SK-MEL-5 (cell line): ENCODE measurements at places on chromosomes 4 and X.
A peak's percentile ranks its signal among the peaks of the same experiment; 100 is the strongest.

DNA sequence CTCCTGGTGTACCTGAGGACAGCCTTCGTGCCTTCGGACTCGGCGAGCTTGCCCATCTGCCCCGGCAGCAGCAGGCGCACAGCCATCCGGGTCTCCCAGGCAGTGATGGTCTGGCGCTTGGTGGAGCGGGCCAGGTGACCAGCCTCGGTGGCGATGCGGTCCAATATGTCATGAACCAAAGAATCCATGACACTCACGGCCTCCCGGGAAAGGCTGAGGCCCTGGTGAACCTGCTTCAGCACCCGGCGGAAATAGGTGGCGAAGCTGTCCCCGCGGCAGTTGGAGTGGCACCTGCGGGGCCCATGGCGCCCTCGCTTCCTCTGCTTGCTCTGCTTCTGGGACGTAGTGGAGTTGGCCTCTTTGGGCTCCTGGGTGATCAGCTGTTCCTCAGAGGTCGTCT is 350 bp downstream of the H2BW1 start:
- DNase-seq, result no peak

DNA sequence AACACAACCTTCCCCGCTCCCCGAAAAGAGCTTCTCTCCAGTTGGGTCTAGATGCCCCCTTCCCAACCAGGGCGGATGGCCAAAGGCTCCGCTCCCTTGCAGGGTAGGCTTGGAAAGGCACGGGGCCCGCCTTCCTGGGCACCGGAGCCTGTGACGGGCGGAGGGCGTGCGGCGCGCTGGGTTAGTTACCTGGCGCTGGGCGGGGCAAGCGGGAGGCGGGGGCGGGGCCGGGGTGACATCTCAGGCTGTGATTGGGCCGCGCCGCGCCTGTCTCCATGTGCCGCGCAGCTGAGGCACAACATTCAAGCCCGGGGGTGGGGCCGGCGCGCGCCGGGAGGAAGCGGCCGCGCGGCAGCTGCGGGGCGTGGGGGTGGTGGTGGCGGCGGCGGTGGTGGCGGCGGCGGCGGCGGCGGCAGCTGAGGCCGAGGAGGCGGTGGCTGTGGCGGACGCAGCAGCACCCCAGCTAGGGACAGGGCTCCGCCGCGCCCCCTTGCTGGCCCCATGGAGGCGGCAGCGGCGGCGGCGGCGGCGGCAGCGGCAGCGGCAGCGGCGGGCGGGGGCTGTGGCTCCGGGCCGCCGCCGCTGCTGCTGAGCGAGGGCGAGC is at the start of gene REPS2:
REPS2 (plus strand) TSS at position 298 of the 604 bp plus-strand sequence; CDS start at position 502, 204 bp downstream.
- peak; percentile 62 for DNase-seq

GRCh38 chr4:151952137-151952536 is 191.3 kb upstream of the GATB start:
- no peak for DNase-seq

DNA sequence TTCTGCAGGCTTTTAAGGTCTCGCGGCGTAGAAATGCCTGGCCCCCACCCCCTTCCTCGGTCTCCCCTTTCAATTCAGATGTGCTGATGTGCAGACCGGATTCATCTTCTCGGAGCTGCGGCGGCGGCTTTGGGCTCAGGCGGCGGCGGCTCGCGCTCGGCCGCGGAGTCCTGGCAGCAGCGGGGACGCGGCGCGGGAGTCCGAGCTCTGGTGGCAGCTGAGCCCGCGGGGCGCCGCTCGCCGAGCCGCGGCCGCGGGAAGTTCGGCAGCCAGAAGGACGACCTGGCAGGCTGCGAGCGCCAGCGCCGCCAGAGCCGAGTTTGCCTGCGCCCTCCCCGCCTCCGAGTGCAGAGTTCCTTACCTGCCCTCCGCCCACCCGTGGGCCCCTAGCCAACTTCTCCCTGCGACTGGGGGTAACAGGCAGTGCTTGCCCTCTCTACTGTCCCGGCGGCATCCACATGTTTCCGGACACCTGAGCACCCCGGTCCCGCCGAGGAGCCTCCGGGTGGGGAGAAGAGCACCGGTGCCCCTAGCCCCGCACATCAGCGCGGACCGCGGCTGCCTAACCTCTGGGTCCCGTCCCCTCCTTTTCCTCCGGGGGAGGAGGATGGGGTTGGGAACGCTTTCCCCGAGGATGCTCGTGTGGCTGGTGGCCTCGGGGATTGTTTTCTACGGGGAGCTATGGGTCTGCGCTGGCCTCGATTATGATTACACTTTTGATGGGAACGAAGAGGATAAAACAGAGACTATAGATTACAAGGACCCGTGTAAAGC is 448 bp downstream of the TLL1 start:
- DNase-seq, result no peak

DNA sequence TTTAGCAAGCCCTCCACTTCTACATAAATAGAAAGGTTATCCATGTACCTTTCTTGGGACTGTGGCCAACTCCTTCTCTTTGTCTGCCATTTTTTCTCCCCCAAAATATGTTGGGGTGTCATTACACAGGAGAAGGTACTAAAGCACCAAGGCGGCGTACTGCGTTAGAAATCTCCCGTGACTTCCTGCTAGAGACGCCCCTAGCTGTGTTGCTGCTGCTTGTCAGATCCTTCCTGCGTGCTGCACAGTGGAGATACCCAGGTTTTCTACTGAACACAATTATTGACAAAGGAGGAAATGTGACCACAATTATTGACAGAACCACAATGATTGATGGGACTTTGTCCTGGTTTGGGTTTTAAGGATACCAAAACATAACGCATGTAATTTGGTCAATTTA is 97.7 kb downstream of the EFHC2 start:
- no peak for DNase-seq

GRCh38 chrX:67555578-67556203 is 11.9 kb downstream of the AR start:
- peak; percentile 68 for DNase-seq

- no peak for DNase-seq
These were observed 230.8 kb downstream of the SHOX start for GRCh38 chrX:861340-861890.

DNA sequence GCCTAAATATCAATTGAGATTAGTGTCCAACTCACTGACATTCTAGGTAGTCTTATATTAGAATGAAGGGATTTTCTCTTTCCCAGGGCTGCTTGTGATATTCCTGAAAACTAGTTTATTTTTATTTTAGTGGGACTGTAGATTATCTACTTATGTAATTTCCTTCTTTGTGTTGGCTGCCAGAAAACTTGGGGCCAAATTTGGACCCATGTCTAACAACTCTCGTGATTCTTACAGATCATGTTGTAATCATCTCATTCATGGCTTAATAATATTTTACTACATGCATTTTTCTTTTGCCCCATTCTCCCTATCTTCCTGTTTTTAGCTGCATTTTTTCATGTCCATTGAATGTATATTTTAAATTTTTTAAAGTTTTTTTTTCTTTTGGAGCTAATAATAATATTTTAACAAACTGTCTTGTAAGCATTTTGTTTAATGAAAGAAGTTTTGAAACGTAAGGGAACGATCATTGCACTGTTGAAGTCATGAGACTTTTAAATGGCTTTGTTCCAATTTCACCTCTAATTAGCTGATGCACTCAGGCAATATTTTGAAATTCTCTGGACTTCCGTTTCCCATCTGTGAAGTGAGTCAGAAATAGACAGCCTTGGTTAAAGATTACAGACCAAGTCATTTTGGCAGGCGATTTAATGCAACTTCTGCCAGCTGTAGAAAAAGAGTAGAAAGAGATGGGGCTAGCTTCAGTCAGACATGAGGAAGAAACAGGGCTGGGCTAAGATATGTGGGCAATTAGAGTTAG is 14.3 kb upstream of the TDO2 start:
- no peak for DNase-seq

GRCh38 chr4:96916711-96917110 is 1076.8 kb downstream of the PDHA2 start:
- no peak for DNase-seq

DNA sequence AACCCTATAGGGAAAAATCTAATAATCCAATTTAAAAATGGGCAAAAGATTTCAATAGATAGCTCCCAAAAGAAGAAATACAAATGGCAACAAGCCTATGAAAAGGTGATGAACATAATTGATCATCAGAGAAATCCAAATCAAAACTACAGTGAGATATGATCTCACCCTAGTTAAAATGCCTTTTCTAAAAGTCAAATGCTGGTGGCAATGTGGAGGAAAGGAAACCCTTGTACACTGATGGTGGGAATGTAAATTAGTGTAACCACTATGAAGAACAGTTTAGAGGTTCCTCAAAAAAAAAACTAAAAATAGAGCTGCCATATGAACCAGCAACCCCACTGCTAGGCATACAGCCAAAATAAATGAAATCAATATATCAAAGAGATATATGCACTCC is 44.5 kb downstream of the STPG2 start:
- no peak for DNase-seq

- peak; percentile 38 for DNase-seq
These were observed 1847.0 kb upstream of the PCDH10 start for GRCh38 chr4:131302108-131302507.

- DNase-seq, result no peak
These were observed 379.4 kb downstream of the ZNF674 start for GRCh38 chrX:46165866-46166265.

GRCh38 chr4:7924163-7924562 is 15.5 kb downstream of the AFAP1 start:
- DNase-seq, result no peak

- no peak for DNase-seq
These were observed 12.9 kb downstream of the STIM2 start for GRCh38 chr4:26873391-26874026.

DNA sequence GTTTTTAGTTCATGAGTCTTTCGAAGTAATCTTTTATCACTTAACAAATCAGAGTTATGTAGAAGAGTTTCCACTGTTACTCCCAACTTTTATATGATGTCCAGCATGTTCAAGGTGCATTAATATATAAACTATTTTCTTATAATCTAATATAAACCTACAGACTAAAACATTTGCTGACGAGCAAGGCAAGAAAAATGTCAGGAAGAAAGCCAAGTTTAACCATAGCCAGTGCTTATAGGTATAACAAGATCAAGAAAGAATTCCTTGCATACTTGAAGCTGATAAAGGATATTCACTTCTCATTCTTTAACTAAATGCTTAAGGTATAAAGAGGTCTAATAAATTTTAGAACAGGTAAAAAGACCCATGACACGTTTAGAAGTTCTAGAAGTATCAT is 167.7 kb downstream of the NPNT start:
- DNase-seq, result no peak

DNA sequence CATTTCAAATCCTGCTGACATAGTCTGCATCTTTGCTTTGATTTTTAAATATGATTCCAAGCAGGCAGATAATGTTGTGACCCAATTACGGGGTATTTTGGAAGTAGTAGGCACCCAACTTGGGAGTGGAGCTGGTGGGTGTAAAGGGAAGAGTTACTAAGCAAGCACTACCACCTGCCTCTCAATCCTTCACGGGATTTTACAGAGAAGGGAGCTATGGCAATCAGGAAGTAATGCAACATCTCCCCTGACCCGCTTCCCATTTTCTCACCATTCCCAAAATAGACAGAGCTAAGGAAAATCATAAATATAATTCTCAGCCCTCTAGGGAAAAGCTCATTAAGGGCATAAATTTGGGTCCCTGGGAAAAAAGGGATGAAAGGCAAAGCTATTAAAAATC is 9.2 kb downstream of the APBB2 start:
- DNase-seq, result no peak

GRCh38 chr4:8356856-8357255 is 83.7 kb downstream of the ACOX3 start:
- DNase-seq, result no peak

DNA sequence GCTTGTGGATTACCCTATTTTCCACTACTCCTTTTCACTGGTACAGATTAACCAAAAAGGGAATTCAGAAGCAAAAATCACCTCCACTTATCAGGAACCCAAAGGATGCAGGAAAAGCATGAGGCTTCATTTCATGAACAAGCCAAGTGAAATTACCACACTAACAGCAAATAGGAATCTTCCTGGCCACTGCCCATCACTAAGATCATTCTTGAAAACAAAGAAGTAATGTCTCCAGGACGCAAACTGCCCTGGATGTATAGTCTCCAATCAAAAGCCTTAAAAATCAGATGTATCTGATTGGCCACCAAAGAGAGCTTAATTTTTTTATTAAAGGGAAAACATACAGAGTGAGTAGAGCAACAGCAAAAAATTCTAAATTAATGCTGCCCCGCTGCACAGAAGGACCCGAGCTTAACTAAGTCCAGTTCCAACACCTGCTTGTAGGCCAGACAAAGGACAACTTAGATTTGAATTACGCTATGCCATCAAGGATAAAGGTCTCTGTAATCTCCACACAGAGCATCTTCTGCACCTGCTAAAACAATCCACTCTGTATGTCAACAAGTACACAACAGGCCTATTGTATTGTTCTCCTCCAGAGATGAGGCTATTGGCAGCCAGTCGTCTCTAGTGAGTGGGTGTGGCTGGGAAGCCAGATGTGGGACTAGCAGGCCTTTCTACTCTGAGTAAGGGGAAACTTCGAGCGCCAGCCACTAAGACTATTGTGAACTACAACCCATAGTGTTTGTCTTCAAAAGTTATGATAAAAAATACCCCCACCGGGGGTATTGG is 12.4 kb downstream of the ZDHHC9 start:
- DNase-seq, result peak; percentile 16

GRCh38 chr4:150852216-150852615 is 162.9 kb downstream of the LRBA start:
- DNase-seq, result no peak

DNA sequence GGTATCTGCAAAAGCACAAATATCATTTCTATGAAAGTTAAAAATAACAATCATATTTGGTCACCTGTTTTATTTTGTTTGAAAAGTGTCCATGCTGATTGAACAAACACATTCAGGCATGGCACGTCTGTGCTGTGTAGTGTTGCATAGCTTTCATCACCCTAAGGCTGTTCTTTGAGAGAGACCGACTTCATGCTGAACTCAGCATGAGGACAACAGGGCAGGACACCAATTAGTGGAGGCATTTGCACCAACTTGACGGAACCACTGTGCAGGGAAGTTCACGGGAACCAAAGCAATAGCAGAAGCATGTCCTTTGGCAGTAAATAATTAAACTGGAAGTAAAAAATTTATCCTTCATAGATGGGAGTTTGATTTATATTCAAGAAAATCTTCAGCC is 158.4 kb upstream of the SLC7A11 start:
- DNase-seq, result no peak

DNA sequence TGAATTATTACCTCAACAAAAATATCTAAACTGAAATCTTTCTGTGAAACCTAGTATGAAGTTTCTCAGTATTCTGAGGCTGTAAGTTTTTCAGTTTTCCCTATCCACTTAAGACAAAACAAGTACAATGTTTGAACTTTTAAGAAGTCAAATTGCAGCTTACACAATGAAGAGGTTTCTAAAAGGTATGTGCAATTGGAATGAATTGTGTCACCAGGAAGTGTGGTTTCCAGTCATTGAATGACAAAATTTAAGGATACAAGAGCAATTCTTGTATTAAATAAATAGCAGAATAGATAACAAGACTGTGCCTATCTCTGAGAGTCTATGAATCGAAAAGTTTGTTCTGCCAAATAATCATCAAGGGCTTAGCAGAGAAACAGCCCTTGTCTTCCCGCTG is 207.3 kb downstream of the ANKRD50 start:
- DNase-seq, result no peak

DNA sequence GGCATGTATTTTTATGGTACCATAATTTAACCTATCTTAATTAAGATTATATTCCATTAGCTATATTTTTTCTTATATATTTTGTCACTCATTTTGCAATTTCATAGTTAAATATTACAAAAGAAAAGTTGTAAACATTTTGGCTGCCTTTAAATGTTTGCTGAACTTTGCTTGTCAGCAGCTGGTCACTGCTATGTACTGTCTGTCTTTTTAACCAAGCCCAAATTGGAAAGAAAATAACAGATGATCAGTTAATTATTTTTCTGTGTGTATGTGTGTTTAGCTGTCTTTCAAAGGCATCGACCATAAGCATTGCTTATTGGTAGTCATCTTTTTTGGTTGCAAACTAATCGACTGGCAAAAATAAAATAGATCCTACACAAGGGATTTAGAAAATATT is 54.4 kb upstream of the SMAD1 start:
- no peak for DNase-seq
